ENCODE measurements at places on chromosomes 7 and 10. TPM values are rescaled to one million over a fixed set of nuclear protein-coding genes. Genes with fewer than 3 reads are reported as not detected.

Gene PKD2L1
- 0.17 TPM for polyA plus RNA-seq

DNA sequence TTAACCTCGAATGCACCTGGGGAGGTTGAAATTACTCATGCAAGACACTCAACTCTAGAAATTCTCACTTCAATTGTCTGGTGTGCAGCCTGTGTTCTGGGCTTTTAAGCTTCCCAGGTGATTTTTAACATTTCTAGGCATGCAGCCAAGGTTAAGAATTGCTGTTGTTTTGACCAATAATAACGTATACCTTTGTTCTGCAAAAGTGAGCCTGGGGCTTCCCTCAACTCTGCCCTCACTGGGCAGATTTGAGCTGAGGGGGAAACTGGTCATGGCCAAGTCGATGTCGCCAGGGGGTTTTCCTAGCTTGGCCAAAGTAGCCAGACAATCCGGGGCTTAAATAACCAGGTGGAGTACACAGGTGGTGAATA lies 568 bp downstream of the PRSS2 start:
- no peaks in the 10 kb centered on the region for H3K27me3 ChIP-seq
- peak; percentile 53 for DNase-seq

GRCh38 chr10:75696536-75696935 lies 265.1 kb downstream of the LRMDA start:
- no peaks in the 10 kb centered on the region for H3K27me3 ChIP-seq
- H3K4me1 ChIP-seq: no peaks in the 10 kb centered on the region
- DNase-seq: no peak
- H3K4me3 ChIP-seq: no peak overlapping the region
- no peak overlapping the region for H3K27ac ChIP-seq
- no peaks in the 10 kb centered on the region for H3K36me3 ChIP-seq

- no peaks in the 10 kb centered on the region for H3K4me1 ChIP-seq
- H3K27me3 ChIP-seq: no peaks in the 10 kb centered on the region
- no peaks in the 10 kb centered on the region for H3K36me3 ChIP-seq
- H3K4me3 ChIP-seq: no peak overlapping the region
- no peak for DNase-seq
Observed at GRCh38 chr10:44325157-44325556, 59.7 kb downstream of the CXCL12 start.
